GDM1 (cell line): ENCODE measurements at places on chromosomes 5 and 9.

- DNase-seq, result no peak
Observed at GRCh38 chr5:31918739-31919138, 255.4 kb downstream of the GOLPH3 start.

DNA sequence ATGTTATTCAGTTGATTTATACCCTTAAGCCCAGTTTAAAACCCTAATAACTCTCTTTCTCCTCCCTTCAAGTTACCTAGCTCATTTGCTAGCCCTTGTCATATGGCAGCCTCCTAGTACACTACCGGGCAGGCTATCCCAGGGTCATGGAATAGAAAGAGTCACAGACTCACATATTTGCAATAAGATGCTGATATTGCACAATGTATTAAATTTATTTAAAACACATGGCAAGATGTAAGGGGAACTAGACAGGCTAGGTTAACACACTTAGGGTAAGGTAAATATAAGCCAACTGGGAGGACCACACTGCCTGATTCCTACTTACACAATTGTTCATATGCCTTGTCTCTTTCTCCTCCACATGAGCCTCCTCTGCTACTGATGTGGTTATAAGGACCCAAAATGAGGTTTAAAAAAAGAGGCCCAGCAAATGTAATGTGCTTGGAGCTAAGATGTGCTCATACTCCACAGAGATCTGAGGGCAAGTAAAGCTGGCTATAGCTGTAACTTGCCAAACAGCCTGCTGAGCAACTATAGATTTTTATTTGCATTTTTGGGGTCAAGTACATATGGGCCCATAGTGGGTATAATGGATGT is 130.0 kb downstream of the ENC1 start:
- no peak for DNase-seq

DNA sequence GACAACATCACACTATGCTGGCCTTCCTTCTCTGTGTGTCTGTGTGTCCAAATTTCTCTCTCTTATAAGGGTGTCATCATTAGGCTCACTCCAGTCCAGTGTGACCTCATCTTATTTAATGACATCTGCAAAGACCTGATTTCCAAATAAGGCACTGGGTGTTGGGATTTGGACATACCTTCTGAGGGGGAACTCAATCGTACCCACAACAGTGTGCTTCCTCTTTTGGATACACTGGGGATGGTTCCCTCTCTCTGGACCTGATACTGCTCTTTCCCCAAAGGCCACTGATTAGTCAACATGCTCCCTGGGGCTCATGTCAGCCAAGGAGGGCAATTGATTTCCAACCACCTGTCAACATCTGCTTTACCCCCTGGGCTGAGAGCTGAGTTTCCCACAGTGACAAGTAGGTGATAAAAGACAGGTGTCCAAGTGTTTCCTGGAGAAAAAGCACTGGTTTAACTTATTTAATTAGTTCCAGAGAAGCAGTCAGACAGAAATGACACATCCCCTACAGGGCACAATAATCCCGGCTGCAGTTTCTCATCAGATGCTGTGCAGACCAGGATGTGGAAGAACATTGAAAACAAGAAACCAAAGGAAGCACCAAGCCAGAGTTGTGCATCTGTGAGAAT is 17.8 kb upstream of the CEP72 start:
- no peak for DNase-seq

DNA sequence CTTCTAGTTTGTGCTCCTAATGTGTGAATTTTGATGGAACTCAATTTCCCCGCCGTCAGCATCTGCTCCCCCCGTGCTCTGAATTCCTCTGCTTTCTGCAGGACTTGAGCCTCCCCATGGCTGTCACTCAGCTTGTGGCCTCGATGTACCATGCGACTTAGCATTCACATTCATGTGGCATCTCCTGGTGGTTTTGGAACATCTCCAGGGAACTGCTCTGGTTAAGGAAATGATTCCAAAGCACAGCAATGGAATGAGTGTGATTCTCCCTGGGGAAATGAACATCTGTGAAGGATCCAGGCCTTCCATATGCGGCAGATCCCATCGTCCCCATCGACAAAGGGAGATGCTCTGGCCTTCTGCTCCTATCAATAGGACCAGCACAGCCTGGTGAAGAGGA is 119.0 kb downstream of the ENTREP1 start:
- no peak for DNase-seq

DNA sequence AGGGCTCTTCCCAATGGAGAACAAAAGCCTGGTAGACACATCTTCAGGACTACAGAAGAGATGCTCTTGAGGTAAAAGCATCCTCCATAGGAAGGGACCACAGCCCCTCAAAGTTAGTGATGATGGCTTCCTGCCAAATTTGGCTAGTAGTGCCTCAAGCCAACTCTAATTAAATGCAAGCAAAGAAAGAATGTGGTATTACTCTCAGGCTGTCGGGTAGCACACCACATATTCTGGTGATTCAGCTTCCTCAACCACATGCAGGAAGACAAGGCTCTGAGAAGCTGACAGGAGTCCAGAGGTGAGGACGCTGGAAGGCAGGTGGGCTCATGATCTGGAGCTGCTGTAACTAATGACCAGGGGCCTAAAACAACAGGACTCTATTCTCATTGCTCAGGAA is 37.2 kb upstream of the S1PR3 start:
- no peak for DNase-seq

DNA sequence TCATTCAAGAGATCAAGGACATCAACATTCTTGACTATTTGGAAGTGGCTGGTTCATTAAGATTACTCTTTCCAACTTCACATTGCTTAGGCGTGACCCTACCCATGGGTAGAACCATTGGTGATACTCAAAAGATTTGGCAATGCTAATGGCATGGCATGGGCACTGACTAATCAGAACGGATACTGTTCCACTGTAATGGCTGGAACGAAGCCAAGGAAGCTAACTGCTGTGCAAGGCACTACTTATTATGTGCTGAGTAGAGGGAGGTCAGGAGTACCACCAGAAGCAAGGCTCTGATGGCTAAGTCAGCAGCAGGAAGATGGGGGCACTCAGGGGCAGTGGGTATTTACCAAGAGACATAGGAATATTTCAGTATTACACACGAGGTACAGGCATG is 31.9 kb downstream of the GNA14 start:
- no peak for DNase-seq

DNA sequence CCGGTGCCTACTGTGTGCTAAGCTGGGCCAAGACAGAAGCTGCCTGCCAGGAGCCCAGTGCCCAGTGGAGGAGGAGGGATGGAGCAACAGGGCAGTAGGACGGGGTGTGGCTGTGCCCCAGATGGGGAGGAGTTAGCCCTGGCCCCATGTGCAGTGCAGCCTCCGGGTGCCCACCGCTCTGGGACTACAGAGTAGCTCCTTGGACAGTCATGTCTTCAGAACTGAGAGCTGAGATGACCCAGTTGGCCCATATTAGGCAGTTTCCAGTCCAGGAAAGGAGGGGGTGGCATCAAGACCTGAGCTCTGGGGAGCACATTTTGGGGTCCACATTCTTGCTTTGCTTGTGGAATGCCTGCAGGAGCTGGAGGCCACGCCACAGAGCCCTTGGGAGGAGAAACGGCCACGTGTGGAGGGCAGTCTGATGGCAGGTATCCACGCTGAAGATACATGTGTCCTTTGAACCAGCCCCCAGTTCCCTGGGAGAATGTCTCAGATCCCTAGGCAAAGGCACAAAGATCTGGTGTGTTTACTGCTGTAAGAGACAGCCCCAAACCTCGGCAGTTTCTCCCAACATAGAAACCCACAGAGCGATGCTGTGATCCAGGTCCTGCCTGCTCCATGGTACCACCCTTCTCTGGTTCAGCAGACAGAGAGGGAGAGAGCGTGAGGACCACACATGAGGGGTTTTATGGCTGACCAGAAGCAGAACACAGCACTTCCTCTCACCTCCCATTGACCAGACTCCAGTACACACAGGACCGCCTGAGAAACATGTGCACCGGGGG is 46.8 kb upstream of the FCN1 start:
- no peak for DNase-seq

DNA sequence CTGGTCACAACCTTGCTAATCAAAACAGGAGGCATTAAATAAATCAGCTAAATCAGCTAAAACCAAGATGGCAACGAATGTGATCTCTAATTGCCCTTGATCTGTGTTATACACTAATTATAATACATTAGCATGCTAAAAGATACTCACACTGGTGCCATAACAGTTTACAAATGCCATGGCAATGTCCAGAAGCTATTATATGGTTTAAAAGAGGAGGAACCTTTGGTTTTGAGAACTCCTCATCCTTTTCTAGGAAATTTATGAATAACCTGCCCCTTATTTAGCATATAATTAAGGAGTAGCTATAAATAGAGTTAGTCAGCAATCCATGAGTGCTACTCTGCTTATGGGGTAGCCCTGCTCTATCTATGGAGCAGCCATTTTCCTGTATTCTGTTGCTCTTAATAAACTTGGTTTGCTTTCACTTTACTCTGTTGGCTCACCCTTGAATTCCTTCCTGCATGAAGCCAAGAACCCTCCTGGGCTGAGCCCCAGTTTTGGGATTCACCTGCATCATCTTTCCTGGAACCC is 18.7 kb upstream of the NNT start:
- DNase-seq, result no peak

- DNase-seq, result no peak
Observed at GRCh38 chr5:72651779-72652178, 144.6 kb upstream of the ZNF366 start.

DNA sequence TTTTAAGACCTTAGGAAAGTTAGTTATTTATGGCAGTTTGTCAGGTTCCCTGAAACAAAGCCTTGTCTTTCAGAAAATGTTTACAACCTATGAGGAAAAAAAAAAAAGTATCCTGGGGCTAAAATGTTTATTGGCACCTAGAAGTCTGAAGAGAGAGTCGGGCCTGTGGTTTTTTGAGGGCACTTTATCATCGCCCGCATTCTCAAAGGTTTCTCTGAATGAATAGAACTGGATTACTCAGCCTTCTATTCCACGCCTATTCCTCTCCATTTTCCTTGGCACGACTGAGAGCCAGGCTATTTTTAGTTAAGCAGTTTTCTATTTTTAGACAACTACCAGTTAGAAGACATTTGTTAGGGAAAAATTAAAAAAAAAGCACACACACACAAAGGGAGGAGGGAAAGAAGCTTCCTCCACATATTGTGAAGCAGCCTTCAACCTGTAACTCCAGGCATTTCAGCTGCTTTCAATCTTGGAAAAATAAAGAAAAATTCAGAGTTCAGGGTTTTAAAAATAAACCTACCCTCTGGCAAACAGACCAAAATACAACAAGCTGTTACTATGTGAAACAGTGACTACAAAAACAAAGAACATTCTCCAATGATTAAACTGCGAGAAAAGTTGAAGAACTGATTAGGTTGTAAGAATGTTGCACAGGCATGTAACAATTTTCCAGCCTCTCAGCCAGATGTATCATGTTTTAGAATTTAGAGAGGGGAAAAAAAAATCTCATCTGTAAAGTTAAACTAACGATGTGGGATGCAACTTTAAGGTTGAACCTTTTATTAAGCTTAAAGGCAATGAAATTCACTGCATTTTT is 97.0 kb downstream of the MEF2C start:
- no peak for DNase-seq

DNA sequence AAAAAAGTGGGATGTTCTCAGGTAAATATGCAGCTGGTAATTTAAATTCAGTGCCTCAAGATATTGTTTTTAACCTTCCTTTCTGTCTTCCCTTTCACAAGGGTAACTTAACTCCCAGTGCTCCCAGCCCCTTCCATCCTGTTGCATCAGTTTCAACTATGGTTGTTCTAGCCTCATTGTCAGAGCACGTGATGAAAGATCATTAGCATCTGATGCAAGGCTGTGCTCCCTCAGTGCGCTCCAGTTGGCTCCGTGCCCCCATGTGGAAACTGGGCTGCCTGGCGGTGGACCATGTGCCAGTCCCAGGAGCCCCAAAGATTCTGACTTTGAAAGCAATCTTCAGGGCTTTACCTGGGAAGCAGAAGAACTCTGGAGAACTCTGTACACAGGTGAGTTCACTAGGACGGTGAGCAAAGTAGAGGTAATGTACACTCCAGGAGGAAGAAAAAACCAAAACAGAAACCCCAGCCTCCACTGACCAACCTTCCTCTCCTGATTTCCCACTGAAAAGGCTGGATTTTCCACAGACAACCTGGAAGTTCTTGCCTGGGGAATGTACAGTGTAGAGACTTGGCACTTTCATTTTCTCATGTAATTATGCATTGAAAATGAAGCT is 96.9 kb downstream of the SLC1A3 start:
- no peak for DNase-seq

DNA sequence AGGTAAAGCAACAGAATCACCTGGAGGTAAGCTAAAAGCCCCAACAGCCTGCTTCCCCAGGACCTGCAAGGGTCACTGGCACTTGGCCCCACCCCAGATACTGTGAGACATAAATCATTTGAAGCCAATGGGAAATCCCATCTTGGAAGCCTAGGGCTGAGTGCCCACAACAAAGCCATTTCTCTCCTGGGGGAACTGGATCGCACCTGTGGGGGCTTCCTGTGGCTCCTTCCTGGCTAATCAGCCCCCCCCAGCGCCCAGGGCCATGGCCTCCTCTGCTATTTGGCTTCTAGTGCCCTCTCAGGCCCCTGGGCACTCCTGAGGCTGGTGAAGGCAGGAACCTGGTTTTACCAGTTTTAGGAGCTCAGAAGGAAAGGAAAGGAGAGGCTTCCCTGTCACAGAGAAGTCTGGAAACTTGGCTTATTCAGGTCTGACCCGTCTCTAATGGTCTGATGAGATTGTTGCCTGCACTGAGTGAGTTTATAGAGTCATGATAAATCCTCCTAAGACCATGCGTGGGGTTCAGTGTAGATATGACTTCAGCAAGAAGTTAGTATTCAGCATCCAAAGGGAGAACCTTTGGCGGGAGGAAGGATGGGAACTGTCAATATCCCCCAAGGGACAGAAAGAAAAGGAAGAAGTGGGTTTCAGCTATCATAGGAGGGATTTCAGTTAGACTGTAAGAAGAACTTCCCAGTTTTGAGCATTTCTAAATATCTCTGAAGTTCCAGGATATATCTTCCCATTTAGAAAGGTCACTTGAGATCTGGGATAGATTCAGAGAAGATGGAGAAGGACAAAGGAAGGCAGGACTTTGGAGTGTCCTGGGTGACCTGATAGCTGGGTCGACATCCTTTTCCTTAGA is 1.2 kb downstream of the KCNMB1 start:
- DNase-seq, result no peak

DNA sequence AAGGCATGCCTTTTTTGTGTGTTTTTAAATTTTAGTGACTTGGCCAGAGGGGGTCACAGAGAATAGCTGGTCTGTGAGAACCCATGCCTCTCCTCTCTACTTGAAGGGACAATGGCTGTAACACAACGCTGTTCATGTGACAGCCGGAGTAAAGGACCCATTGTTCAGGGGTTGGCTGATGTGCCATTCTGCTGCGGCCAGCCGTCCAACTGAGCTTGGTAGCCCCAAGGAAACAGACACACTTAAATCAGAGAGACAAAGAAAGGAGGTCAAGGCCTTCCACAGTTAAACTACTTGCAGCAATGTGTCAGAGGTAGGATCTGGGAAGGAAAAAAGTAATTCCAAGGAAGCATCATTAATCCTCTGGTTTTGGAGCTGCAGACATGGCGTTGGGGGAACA is 8.1 kb downstream of the MEGF10 start:
- DNase-seq, result no peak

DNA sequence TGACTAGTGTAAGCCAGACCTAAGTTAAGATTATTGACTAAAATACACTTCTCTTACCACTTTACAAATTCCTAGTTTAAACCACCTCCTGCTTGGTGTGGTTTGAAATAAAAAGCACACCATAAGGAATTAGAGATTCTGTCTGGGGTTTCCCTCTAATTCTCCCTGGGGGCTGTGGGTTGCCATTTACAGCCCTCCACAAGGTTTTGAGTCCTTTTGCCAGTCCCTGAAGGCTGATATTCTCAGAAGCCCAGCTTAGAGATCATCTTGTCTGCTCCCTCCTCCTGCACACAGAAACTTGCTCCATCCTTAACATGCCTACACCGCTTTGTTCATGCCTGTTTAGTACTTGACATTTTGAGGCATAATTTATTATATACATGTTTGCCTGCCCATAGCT is 7.2 kb upstream of the LMNB1 start:
- DNase-seq, result no peak
